ENCODE measurements at places on chromosomes 2 and 18. TPM values are rescaled to one million over a fixed set of nuclear protein-coding genes. Genes with fewer than 3 reads are reported as not detected.

Gene SIX2
- polyA plus RNA-seq = 4.2 TPM

Gene AOX1
- 17.8 TPM for polyA plus RNA-seq

Gene SNTG2
- polyA plus RNA-seq = 1.4 TPM

Gene LONRF2
- 4.6 TPM for polyA plus RNA-seq

Gene RNU2-63P
- not detected for polyA plus RNA-seq

Gene STAT4
- polyA plus RNA-seq = 6.4 TPM

Gene ELP2
- 73.3 TPM for polyA plus RNA-seq

Gene CRYBA2
- 66.3 TPM for polyA plus RNA-seq

Gene SERPINB5
- polyA plus RNA-seq = not detected

Gene TYW5
- polyA plus RNA-seq = 3.0 TPM

Gene NOL4
- polyA plus RNA-seq = 2.5 TPM

Gene GAL3ST2
- not detected for polyA plus RNA-seq
